ENCODE measurements at places on chromosomes 7 and 10.

DNA sequence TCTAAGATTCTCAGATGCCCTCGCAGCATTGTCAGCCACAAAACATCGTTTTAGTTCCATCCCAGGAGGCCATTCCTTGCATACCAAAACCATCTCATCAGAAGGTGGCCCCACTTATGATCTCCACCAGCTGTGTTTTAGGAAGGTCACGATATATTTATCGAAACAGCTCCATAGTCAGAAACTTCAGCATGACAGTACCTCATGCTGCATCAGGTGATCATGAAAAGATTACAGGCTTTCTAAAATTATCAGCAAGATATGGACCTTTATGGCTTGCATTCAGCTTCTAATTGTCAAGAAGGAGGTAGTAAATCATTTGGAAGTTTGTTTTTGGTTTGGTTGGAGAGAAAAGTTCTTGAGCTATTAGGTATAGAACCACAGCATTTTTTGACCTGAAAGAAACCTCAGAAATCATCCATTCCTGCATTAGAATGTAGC is 20.0 kb downstream of the JAZF1 start:
- DNase-seq: no peak

DNA sequence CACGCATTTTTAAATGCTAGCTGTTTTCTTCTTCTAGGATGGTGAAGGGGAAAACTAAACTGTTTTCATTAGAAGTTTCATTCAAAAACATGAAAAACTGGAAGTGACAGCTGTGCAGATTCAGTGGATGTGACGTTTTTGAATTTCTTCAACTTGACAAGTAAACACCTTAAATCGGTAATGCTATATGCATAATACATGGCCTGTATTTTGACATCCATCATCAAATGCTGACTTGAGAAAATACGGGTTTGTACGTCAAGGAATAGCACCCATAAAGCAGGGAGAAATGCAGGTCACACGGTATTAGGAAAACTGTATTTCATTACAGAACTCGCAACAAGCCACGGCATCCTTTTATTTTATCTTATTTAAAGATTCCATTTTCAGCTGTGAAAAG is 720.5 kb downstream of the KCNMA1 start:
- no peak for DNase-seq

GRCh38 chr10:87652261-87652660 is 7.4 kb upstream of the PAPSS2 start:
- no peak for DNase-seq

DNA sequence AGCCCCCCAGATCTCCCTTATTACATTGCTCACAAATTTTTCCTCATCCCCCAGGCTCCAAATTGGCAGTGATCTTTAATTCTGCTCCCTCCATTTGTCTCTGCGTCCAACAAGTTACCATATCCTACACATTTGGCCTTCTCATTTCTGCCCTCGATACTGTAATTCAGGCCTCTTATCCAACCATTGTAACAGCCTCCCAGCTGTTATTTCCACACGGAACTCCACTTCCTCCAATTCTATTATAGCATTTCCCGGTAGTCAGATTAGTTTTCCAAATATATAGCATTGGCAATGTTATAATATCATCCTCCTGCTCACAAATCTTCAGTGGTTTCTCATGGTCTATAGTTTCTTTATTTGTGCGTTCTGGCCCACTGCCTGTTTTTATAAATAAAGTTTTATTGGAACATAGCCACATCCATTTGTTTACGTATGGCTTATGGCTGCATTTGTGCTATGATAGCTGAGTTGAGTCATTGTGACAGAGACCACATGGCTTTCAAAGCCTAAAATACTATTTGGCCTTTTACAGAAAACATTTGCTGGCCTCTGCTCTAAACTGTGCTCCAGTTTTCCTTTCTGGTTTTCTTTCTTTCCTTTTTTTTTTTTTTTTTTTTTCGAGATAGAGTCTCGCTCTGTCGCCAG is 126.5 kb upstream of the ZNF438 start:
- DNase-seq: no peak

DNA sequence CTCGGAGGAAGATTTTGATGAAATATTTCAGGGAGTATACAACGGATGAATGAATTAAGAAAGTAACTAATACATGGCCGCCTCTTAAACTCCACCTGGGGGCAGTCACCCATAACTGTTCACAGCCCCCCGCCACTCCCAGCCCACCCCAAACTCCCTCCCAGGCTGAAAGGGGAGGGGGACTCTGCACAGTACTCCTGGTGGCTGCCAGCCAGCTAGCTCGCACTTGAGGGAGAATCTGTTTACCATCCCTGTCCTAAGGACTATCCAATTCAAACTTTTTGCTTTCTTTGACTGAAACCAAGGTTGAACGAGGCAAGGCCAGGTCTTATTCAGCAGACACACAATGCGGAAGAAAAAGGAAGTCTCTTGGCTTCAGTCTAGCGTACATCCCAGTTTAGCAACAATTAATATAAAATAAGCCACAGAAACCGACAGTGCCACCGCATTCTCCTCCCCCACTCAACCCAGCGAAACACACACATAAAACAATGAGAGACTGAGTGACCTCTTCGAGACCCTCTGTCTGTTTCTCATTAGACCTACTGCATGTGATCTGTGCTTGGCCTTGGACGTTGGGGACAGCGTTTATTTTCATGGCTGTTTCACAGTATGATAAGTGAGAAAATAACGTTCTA is 219.5 kb downstream of the GLI3 start:
- no peak for DNase-seq

GRCh38 chr10:78770167-78771090 is 298.3 kb upstream of the ZMIZ1 start:
- no peak for DNase-seq

- DNase-seq: no peak
Observed at GRCh38 chr10:86077271-86077670, 289.3 kb downstream of the GRID1 start.

DNA sequence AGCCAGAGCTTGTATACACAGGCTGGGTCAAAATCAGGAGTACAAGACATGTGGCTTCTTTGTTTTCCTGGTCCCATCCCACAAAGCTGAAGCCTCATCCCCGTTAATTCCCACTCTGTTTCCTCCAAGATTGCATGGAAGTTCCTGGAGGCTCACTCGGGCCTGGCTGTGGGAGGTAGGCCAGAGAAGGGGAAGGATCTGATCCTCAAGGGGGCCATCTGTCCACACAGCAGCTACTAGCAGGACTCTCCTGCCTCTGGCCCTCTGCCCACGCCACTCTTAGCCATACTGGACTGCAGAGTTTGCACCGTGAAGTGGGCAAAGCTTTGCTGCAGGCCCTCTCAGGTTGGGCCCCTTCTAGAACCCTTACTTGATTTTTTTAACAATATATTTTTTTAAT is 160.6 kb downstream of the FGFR2 start:
- no peak for DNase-seq

DNA sequence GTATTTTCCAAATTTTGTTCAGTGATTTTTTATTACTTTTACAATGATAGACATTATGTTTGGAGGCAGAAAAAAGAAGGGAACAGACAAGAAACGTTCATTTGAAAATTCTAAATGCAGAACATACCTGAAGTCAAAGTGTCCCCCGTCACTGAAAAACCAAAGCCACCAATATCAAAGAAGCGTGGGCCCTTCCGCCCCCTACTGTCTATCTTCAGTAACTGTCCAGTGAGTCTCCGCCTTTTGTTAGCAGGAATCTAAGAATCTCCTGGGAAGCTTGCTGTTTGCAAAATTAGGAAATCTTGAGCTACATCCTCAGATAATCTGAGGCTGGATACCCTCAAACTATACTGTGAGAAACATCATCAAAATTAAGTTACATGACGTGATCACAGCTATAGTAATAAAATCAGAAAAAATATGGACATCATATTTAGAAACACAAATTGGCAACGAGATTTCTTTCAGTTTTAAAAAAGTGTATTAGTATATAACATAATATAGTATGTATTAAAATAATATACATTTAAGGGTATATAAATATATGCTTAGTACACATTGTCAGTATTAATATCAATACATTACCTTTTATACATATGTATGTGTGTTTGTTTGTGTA is 169.3 kb upstream of the AKR1E2 start:
- DNase-seq: no peak

GRCh38 chr10:33143160-33143728 is 185.2 kb upstream of the ITGB1 start:
- DNase-seq: peak; percentile 67

- no peak for DNase-seq
Observed at GRCh38 chr10:75335983-75336382, 65.6 kb downstream of the ZNF503 start.

DNA sequence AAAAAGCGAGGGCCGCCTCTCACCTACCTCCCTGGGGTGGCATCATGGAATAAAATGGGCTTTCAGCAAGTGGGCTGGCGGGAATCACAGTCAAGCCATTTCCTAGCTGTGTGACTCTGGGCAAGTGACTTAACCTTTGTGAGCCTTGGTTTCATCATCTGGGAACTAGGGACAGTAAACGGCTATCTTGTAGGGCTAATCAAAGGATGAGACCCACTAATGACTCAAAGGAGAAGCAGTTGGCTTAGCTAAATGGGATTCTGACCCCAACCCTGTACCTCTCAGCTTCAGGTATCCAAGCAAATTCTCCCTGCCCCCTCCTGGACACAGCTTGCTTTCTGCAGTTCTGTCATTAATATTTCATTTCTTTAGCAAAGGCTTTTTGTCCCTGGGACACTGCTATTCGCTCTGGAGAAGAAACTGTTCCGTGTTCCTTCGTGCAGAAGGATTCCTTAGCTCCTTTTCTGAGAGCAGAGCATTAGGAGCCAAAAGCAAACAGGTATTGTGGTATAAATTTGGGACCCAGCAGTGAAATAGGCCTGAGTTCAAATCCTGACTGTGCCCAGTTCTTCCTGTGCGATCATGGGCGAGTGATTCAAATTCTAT is 25.9 kb downstream of the TRIM8 start:
- DNase-seq: no peak

GRCh38 chr7:103706805-103707204 is 260.8 kb upstream of the SLC26A5 start:
- no peak for DNase-seq

DNA sequence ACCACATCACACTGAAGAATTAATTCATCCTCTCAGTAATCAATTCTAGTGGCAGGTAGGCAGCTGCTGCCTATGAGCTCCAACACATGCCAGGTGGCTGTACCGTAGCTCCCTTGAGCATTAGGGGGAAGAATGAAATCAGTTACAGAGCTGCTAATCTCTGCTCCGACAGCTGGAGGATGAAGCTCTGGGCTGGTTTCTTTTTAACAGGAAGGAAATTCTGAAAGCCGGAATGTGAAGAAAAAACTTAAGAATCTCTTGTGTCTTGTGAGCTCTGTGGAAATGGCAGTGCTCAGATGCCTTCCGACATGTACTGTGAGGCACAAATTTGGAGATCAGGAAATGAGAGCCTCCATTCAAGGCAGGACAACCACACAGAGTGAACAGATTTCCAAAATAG is 2.8 kb upstream of the AHCYL2 start:
- DNase-seq: no peak

DNA sequence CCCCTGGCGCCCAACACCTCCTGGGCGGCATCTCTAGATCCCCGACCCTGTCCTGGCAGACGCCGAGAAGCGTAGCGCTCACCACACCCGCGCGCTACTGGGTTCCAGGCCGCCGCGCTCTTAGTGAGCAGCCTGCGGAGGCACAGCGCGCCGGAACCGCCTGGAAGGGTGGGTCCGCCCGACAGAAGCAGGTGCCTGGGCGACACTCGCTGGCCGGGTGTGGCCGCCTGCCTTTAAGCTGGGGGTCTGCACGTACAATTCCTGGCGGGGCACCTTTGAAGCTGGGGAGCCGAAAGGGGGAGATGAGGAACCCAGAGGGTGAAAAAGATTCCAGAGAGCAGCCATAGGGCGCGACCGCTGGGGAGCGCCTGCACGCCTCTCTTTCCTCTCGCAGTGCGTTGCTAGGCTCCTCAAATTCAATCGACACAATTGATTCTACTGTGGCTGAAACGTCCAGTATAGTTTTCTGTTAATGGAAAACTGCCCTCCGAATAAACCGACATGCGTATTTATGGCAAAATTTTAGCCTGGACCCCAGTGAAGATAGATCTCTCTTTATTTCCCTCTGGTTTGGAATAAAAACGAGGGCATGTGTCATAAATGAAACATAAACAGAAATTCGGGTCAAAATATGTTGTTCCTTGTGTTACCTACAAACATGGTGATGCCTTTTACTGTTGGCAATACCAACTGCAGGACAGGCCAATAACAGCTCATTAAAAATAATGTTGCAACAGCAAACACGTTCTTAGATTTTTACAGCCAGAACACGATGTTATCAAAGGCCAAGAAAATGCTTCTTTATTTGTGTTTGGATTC is 4.6 kb downstream of the HMX3 start:
- DNase-seq: no peak

- no peak for DNase-seq
Observed at GRCh38 chr10:10056961-10057360, 960.7 kb upstream of the CELF2 start.

GRCh38 chr7:5677538-5678294 is 103.7 kb downstream of the RNF216 start:
- no peak for DNase-seq

DNA sequence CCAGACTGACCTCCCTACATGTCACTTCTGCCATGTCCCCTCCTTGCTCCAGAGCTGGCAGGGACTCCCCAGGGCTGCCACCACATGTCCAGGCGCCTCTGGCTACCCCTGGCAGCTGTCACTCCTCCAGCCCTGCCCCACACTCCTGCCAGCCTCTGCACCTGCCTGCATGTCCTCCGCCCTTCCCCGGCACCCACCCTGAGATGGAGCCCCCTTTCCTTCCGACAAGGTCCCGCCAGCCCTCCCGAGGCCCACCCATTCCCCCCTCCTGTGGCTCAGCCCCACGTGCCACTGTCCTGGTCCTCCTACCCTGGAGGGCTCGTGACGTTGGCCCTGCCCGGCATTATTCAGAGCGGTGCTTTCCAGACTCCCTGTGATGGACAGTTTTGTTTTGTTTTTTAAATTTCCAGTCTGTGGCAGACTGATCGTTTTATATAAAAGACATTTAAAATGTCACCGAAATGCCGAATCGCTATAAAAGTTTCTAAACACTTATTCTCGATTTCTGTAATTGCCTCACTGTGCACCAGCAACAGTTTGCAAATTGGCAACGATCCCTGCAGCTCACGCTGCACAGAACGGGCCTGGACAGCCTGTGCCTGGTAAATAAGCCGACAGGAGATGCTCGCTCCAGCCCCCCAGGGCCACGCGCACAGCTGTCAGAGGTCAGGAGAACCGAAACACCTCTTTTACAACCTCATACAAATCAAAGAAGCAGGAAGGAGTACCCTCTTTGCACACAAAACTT is 111.1 kb upstream of the SH2B2 start:
- no peak for DNase-seq

DNA sequence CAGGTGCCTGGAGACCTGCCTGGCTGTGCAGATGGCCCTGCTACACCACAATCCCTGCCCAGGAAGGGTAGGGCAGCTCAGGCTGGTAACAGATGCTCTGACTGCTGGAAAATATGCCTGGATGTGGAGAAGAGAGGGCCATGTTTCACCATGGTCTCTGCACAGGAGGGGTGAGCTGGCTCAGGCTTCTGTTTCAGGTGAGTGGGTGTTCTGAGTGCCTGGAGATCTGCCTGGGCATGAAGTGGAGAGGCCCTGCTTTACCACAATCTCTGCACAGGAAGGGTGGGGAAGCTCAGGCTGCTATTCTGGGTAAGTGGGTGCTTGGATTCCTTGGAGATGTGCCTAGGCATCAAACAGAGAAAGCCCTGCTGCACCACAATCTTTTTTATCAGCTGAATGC is 350.1 kb downstream of the KIF20B start:
- no peak for DNase-seq
